LHCN-M2 (cell line): ENCODE measurements at places on chromosomes 1 and 21.

DNA sequence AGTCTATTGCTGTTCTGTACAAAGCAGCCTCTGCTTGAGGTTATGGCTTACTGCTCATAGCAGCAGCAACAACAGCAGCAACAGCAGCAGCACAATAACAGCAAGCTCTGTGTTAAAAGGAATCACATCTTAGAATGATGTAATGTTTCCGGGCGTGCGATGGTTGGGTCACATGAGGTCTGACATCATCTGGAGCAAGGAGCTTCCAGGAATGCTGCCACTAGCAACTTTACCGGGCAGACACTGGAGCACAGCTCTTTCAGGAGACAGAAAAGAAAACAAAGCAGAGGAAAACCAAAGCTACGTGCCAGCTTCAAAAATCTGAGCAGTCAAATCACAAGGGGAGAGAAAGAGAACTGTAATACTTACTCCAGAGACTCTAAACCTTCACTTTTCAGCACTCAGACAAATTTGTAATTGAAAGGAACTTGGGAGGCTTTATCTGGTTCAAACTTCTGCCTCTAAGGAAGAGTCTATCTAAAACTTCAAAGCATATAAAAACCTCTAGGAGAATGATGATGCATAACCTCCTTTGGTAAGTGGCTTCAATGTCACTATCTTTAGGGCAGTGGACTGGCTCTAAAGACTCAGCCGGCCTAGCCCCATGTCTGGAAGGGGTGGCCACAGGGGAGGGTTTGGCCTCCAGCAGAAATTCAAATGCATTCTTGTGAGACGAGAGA is 28.3 kb upstream of the RAB3GAP2 start:
- DNase-seq, result peak; percentile 69

- DNase-seq, result peak; percentile 47
Observed at GRCh38 chr1:26574719-26575251, 45.2 kb downstream of the RPS6KA1 start.

- DNase-seq, result peak; percentile 5
Observed at GRCh38 chr1:112581586-112582192, 37.3 kb downstream of the ST7L start.

GRCh38 chr21:46131838-46132651 is 23.3 kb downstream of the FTCD start:
- no peak for DNase-seq

- DNase-seq, result no peak
Observed at GRCh38 chr1:63843010-63843409, 69.2 kb downstream of the ROR1 start.

- peak; percentile 55 for DNase-seq
Observed at GRCh38 chr1:162019446-162019845, 4.2 kb downstream of the OLFML2B start.

GRCh38 chr1:6819246-6820040 is 34.2 kb downstream of the CAMTA1 start:
- DNase-seq, result peak; percentile 31

DNA sequence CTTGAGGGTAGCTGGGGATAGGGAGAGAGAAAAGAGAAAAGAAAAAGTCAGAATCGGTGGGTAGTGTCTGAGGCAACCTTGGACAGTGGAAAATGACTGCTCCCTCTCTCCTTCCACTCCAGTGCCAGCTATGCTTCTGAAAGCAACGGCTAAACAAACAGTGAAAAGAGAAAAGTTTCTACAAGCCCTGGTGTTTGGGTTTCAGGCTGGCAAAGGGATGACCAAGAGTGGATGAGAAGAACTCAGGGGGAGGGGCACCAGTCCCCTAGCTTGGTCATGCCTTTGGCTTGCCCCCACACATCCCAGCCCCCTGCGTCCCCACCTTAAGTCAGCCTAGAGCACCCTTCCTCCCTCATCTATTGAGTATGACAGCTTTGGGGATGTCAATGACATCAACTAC is 8.6 kb downstream of the IL22RA1 start:
- no peak for DNase-seq

- no peak for DNase-seq
Observed at GRCh38 chr1:228178737-228179684, 13.4 kb downstream of the IBA57 start.

GRCh38 chr1:171160639-171161354 is 24.3 kb upstream of the FMO2 start:
- no peak for DNase-seq

- DNase-seq, result no peak
Observed at GRCh38 chr21:41815652-41816582, 49.1 kb upstream of the RIPK4 start.

GRCh38 chr1:70828177-70828576 is 219.4 kb downstream of the PTGER3 start:
- DNase-seq, result no peak

- DNase-seq, result no peak
Observed at GRCh38 chr1:109584766-109585165, 34.6 kb downstream of the GNAT2 start.

DNA sequence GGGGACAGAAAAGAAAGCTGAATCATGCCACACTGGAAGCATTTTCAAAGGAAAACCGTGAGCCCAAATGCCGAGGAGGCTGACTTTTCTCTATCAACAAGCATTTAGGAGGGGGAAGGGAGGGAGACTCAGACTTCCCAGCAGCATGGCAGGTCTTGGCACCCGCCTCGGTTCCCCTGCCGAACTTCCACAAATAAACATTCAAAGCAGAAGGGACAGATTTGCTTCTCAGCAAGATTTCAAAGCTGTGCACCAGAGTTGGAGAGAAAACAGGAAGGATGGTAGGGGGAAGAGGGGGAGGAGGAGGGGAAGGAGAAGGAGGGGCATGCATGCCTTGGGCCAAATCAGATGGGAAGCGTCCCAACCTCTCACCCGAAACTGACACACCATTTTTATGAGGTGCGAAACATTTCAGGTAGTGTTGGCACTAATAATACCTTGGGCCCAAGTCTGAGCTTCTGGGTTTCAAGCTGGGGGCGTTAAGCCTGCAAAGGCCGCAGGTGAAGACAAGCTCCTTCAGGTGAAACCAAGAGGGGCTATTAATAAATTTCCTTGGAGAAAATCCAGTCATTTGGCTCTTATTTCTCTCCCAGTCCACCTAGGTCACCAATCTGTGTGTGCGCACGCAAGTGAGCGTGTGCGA is 26.4 kb downstream of the ABCA4 start:
- DNase-seq, result peak; percentile 10

GRCh38 chr1:110187139-110187890 is 22.8 kb upstream of the KCNC4 start:
- peak; percentile 41 for DNase-seq

DNA sequence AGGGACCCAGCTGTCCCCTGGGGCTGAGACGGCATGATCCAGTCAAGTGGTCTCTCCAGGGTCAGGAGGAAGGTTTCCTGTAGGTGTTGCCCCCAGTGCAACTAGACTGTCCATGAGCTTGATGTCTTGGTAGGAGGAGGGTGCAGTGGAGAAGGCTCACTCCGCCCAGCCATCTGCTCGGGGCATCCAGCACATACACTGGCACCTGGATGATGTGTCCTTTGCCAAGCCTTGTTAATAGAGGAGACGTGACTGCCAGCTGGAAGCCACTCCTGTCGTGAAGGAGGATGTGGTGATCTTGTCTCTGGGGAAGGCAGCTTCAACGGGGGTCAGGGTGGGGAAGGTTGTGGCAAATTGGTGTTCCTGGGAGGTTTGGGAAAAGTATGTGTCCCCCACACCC is 6.2 kb downstream of the DISP3 start:
- no peak for DNase-seq

DNA sequence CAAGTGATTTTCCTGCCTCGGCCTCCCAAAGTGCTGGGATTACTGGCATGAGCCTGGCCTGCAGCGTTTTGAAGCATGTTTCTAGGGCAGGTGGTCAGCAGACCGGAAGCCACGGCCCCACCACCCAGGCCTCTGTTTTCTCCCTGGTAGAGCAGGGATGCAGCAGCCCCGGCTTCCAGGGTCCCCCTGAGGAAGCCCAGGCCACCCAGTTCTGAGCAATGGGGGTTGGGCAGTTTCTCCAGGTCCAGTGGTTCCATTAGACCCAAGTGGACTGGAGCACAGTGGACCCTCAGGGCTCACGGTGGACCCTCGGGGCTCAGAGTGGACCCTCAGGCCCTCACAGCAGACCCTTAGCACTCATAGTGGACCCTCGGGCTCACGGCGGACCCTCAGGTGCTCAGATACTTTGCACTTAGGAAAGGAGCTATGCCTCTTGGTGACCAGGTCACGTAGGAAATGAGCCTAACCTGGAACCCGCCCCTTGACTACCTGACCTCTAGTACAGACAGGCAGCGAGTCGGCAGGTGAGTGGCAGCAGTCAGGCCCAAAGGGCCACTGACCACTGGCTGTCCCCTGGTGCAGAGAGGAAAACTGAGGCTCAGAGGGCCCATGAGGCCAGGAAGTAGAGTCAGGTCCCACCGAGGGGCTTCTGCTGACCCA is 4.6 kb upstream of the FNDC10 start:
- no peak for DNase-seq

GRCh38 chr1:184980726-184981125 is 6.4 kb upstream of the NIBAN1 start:
- no peak for DNase-seq
